ENCODE measurements at places on chromosomes 3 and 15.

GRCh38 chr15:62569460-62570404 is 404.6 kb upstream of the C2CD4B start:
- DNase-seq, result peak; percentile 83

- no peak for DNase-seq
Measured at GRCh38 chr15:47741082-47741481, 23.8 kb downstream of the SEMA6D start.

DNA sequence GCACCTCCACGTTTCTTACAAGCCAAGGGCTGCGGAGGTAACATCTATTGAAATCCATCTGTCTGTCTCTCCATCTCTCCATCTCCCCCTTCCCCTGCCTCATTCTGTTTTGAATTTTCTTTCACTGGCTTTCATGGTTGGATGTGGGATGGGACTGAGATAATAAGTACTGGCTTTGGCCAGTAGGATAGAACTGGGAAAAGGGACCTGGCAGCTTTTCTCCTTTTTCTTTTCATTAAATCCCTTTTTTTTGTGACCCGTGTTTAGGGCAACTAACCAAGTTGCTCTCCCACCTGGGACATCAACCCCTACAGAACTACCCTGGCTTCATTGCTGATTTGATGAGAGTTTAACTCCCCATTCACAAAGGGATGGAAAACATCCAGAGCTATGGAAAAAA is 66.8 kb upstream of the ADAMTSL3 start:
- no peak for DNase-seq

DNA sequence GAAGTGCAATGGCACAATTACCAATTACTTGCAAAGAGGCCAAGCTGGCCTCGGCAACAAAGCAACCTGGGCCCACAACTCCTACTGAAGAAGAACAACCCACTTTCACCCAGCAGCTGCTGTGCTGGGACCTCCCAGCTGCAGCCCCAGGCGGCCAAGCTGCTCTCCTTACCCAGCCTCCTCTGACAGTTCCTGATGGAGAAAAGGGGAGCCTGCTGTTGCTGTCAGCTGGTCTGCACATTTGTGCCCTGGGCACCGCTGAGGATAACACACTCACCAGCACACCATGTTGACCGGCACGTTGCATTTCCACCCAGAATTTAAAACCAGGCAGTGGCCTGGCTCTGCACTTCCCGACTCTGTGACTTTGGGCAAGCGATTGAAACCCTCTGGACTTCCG is 33.6 kb downstream of the SSUH2 start:
- no peak for DNase-seq

DNA sequence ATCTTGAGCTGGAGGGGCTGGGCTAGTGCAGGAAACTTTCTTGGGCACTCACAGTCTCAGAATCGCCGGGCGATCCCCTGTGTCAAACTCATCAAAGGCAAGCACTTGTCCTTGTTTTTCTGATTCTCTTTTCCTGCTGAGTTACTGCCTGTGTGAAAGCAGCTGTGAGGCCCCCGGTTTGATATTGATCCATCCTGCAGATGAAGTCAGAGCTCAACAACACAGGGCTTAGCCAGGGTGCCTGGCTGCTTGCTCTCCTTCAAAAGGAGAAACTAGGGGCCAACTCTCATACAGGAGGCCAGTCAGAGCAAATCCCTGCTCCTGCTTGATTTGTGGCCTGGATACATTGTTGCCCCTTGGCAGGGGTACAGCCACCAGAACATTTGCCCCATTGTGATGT is 22.9 kb downstream of the CLSTN2 start:
- DNase-seq, result no peak

DNA sequence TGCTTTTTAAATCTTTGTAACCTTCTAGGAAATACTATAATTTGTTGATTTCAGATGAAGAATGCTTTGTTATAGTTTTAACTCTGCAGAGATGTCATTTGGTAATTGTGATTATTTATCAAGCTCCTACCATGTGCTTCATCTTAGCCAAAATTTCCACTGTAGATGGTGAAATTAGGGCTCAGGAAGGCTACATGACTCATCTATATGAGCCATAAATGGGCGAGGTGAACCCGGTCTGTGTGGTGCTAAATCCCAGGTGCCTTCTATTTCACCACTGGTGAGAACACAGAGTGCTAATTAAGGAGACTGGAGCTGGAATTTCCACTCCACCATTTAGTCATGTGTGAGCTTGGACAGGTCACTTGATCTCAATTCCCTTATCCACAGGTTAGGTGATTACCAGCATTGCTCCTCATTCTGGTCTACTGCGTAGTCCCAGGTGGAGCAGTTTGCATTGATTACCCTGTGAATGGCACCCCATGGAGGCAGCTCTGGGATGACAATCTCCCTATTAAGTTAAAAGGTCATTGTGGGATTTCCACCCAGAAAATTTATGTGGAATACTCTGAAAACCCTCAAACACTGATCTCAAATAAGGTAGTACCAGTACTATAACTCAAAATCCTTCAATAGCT is 2.8 kb upstream of the CCR3 start:
- no peak for DNase-seq

GRCh38 chr3:169602482-169602881 is 61.0 kb downstream of the MECOM start:
- no peak for DNase-seq

- DNase-seq, result no peak
Measured at GRCh38 chr3:50359760-50360110, 414 bp upstream of the TMEM115 start.

- DNase-seq, result no peak
Measured at GRCh38 chr3:77186728-77187127, 146.8 kb downstream of the ROBO2 start.

DNA sequence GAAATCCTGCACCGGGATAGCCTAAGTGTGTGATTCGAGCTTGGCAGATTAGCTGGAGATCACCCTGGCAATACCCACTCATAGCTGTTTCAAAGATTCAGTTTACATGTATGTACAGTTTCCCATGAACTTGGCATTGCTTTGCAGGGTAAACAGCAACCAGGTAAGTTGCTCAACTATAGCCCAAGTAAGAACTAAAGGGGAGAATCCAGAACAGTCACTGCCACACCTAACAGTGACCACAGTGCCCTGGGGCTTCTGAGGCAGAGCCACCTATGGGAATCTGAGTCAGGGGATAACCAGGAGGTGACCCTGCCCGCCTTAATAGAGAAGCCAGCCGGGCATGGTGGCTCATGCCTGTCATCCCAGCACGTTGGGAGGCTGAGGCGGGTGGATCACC is 15.9 kb downstream of the CDAN1 start:
- DNase-seq, result no peak

GRCh38 chr3:54341811-54342210 is 219.5 kb downstream of the CACNA2D3 start:
- DNase-seq, result no peak

Measured in NCI-H1930 (cell line).